Suppressor macrophage treated with lipopolysaccharide for 1 hour (primary cell): ENCODE measurements at places on chromosomes 3 and 15.

DNA sequence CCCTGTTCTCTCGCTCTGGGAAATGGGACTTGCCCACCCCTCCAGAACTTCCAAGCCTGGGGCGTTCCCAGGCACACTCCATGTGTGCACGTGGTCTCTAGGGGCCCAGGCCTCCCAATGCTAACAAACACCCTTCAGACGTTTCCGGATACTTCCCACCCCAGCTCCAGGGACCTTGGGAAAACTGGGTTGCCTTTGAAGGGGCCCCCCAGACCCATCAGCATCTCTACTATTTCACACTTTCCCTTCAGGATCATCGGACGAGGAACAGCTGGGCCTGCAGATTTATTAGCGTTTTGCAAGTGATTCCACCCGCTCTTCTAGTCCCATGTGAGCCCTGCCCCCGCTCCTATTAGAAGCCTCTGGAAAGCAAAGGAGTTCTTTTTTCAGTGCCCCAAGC lies 63.2 kb downstream of the MAGEF1 start:
- DNase-seq: no peak

DNA sequence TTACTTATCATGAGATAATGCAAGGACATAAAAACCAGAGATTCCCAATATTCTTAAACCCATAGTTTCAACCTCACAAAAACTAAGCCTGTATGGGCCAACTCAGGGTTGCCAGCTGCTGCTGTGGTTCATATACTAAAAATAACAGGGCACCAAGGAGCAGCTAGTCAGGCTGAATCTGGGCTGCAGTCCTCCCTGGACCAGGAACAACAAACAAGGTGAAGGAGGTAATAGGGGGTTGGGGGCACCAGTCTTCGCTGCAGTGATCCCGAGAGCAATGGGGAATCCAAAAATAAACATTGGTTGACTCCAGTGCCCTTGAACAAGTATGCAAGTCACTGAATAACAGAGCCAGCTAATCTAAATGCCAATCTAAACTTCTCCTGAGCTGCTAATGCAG lies 108.9 kb downstream of the MECOM start:
- DNase-seq: no peak

DNA sequence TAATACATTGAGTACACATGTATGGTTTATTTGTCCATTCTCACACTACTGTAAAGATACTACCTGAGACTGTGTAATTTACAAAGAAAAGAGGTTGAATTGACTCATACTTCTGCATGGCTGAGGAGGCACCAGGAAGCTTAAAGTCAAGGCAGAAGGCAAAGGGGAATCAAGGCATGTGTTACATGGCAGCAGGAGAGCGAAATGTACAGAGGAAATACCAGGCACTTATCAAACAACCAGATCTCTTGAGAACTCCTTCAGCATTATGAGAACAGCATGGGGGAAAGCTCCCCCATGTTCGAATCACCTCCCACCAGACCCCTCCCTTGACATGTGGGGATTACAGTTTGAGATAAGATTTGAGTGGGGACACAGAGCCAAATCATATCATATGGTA lies 666.3 kb downstream of the ZBBX start:
- DNase-seq: no peak

DNA sequence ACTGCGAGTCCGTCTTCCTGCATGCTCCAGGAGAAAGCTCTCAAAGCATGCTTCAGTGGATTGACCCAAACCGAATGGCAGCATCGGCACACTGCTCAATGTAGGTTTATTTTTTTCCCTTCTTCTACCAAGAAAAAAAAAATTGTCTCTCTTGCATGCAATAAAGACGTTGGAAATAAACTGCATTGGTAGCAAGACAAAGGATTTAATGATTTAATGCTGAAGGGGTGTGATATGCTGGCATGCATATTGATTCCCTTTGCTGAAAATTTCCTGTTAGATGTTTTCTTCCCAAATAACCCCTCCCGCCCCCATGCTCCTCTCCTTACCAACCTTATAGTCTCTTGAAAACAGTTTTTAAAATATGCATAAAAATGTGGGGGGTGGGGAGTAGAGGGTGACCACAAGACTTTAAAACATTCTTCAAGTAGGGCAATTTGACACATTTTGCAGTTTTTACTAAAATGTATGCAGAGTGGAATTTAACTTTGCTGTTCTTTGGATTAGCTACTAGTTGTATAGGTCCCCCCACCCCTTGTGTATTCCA lies 799 bp downstream of the RARB start:
- DNase-seq: no peak

DNA sequence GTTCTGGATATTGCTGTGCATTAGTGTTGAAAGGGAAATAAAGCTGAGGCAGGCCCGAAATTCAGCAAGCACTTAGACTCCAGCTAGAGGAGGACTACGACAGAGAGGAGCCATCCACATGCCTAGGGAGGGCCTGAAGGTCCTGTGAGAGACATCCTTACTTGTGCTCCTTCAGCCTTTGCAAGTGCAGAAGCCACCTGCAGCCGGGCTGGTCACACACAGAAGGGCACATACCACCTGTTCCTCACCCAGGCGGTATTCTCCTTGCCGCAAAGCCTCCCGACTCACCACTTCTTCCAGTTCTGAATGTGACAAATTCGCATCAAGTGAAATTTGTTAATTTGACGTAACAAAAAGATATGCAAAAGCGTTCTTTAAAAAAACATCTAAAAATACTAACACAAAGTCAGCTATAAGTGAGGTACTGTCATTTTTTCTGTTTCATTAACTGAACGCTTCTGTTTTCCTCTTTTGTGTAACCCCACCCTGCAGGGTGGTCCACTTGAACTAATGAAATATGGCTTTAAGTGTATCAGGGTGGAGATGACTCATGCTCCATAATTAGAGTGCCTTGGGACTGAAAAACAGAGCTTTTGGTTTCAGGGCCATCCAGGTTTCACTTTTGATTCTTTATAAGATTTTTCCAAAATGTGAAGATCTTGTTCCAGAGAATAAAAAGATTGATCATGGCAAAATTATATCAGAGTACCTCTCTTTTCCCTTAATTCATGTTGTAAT lies 467.9 kb upstream of the ATP11B start:
- DNase-seq: no peak

DNA sequence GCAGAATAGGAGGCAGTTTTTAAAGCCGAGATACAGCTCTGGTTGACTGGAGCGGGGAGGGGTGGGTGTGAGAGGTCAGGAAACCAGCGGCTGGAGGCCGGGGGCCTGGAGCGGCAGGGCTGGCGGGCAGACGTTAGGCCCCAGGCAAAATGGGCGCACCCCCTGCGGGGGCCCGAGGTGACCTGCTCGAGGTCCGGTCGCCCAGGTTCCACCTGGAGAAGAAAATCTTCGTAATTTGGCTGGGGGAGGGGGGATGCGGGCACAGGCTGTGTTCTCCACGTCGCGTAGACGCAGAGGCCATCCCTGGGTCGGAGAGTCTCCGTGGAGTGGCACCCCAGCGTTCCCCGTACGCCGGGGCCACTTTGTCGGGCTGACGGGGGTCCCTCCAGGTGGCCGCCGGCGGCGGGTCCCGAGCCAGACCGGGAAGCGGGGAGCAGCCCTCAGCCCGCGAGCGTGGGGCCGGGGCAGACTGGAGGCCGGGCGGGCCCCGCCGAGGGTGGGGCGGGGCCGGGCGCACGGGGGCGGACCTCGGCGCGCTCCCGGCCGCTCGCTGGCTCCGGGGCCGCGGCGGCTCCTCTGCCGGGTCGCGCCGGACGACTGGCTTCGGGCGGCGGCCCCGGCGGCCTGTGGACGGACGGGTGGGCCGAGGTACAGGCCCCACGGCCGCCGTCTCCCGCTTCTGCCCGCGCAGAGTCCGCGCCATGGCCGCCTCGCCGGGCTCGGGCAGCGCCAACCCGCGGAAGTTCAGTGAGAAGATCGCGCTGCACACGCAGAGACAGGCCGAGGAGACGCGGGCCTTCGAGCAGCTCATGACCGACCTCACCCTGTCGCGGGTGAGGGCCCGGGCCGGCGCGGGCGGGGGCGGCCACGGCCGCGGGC lies at the start of gene CRTC3:
TSS of gene CRTC3 (plus strand) at position 553 of the 879 bp plus-strand sequence. CDS start at position 702, 149 bp downstream.
- DNase-seq: peak; percentile 65

DNA sequence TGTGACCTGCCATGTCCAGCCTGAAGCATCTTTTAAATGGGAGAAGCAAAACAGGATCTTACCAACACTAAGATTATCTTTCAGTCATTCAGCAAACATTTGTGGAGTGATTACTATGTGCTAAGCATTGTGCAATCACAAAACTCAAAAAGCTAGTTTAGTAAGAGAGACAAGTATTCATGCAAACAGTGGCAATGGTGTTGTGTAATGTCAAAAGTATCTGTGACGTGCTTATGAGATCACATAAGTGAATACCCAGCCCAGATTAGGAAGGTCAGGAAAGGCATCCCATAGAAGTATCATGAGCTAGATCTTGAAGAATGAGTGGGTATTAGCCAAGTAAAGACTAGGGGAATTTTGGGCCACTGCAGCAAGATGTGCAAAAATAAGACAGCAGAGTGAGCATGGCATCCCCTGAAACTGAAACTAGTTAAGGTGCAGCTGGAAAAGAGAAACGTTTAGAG lies 32.1 kb downstream of the SEC62 start:
- DNase-seq: peak; percentile 8

DNA sequence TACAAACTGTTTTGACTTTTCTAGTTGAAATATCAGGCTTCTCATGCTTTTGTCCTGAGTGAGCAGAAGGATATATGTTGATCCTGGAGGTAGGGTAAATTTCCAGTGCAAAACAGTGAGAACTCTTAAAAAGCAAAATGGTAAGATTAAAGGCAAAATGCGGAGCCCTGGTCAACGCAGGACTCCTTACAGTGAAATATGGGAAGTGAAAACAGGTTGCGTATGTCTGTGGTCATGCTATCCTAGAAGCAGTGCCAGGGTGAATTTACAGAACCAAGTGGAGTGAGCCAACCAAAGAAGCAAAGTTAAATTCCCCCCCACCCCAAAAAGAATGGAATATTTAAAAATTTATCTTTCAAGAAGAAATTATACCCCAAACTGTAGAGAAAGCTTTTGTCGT lies 256.4 kb downstream of the NR2F2 start:
- peak; percentile 83 for DNase-seq

GRCh38 chr15:72536506-72536905 lies 62.4 kb downstream of the ARIH1 start:
- no peak for DNase-seq

DNA sequence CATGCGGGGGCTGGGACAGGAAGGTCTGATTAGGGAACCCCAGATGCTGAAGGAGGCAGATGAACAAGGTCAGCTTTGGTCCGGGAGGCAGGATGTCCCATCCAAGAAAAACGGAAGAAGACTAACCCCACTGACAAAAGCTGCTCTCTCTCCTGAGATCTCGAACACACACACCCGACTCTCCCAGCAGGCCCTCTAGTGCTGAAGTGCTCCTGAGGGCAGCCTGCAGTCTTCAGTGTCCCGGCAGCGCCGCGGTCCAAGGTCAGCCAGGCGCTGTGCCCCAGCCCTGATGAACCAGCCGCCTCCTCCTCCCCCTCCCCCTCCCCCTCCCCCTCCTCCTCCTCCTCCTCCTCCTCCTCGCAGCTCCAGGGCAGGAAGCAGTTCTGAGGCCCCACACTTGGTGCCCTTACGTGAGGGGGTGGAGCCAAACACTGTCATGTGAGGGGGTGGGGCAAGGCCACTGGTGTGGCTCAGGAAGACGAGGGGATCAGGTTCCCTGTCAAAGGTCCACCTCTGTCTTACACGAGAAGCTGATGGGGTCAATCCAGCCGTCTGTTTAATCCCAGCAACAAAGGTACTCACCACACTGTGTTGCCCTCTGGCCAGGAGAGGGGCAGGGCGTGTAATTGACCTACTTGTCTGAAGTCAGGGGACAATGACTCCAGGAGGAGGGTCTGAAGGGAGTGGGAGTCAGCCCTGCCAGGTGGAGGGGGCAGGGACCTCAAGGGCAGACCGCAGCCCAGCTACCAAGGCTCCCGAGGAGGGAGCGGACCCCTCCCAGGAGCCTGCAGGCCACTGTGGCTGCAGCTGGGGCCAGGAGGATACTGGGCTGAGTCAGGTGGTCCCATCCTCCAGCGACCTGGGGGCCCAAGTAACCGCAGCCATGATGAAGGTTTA lies 34.3 kb downstream of the PRR23E start:
- no peak for DNase-seq

- DNase-seq: no peak
Observed at GRCh38 chr15:92928225-92928750, 28.2 kb downstream of the CHD2 start.

GRCh38 chr3:105733356-105733755 lies 135.5 kb downstream of the CBLB start:
- DNase-seq: peak; percentile 29

- no peak for DNase-seq
Observed at GRCh38 chr15:92848464-92848851, 51.7 kb upstream of the CHD2 start.

DNA sequence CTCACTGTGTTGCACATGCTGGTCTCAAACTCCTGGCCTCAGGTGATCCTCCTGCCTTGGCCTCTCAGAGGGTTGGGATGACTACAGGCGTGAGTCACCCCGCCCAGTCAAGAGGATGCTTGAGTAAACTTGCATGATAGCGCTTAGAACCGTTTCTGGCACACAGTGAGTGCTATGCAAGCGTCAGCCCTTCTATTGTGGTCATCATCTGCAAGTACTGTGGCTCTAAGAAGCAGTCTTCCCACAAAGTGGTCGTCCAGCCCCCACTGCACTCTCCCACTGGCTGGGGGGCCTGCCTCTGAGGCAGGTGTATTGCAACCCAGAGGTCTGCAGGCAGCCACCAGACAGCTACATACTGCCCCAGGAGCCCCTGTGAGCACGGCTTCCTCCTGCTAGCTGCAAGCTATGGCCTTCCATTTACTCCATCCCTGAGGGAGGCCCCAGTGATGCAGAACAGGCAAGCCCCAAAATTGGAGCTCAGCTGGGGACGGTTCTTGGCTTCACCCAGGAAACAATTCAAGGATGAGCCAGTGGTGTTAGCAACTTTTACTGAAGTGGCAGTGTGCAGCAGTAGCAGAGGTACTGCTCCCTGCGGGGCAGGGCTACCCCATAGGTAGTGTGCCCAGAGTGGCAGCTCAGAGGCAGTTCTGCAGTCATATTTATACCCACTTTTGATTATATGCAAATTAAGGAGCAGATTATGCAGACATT lies 95.4 kb downstream of the LSM3 start:
- no peak for DNase-seq

GRCh38 chr3:159916052-159916451 lies 72.6 kb upstream of the IL12A start:
- DNase-seq: no peak

- no peak for DNase-seq
Observed at GRCh38 chr3:5473471-5473870, 286.0 kb downstream of the EDEM1 start.

- no peak for DNase-seq
Observed at GRCh38 chr3:49761661-49762060, 24.7 kb downstream of the IP6K1 start.

- peak; percentile 24 for DNase-seq
Observed at GRCh38 chr3:109275702-109276293, 40.5 kb downstream of the DPPA2 start.

GRCh38 chr3:136994772-136995516 lies 37.2 kb downstream of the IL20RB start:
- peak; percentile 11 for DNase-seq

- DNase-seq: no peak
Observed at GRCh38 chr15:45481135-45481534, 41.4 kb downstream of the SLC30A4 start.

DNA sequence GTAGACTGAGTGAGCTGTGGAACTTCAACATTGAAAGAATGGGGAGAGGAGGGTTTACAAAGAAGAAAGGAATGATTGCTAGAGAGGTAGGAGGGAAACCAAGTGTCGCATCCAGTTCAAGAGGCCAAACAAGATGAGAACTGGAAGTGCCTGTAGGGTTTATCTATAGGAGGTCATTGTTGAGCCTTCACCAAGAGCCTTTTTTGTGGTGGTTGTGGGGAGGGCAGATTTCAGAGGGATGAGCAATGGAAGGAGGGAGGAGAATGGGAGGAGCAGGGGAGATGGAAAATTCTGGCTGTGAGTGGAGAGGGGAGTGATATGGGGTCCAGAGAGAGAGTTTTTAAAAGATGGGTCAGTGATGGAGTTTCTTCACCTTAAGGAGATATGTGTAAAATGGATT lies 8.5 kb downstream of the PDIA5 start:
- no peak for DNase-seq
